Activated naive CD4-positive, alpha-beta T cell (primary cell): ENCODE measurements at places on chromosomes 3 and 15.

DNA sequence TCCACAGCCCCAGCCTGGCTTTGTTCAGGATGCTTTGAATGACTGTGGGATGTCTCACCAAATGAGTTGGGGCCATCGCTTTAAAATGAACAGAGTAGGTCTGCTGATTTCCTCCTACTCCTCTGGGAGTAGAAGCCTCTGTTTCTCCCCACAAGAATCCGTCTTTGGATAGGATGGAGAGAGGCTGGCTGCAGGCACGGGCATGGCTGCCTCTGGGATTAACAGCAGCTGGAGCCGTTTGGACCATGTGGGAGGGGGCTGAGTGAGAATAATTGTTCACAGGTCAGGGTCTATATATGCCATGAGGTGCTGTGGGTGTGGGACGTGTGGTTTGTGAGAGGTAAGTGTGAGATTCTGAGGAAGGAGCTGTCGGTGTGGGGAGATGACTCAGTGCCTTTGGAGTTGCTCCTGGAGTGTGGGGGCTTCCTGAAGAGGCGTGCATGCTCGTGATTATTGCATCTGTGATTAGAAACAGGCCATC, 48.0 kb upstream of the APEH start:
- no peak for DNase-seq

DNA sequence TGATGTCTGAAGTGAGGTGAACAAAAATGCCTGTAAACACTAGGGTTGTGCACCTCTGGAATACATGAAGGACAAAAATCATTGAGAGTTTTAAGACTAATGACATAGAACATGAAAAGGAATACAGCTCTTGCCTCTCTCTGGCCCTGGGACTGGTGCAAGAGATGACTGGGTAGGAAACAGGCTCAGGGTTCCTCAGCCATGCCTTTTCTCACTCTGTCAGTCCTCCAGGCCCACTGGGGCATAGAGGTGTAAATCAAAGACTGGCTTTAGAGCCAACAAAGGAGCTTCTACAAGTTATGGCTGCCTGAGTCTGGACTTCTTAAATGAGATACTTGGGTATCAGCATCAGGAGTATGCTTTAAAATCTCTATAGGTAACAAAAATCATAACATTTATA, 554.7 kb upstream of the KCNMB2 start:
- DNase-seq, result no peak

GRCh38 chr15:85154061-85154460, 172.4 kb downstream of the PDE8A start:
- DNase-seq, result no peak

- no peak for DNase-seq
Measured at GRCh38 chr3:196691386-196691785, 20.7 kb downstream of the CEP19 start.

DNA sequence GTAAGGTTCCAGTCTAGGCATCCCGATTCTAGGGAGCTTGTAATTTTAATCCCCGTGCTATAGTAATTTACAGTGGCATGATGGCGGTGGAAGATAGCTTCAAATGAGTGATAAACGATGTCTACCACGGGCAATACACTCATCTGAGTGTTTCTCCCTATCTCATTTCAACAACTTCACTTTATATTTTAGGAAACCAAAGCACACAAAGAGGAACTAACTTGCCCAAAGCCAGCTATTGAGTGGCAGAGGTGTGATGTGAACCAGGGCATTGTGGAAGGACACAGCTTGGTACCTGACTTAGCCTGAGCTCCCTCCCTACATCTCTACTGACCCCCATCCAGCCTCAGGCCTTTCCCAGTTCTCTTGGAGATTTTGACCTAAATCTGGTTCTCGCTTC, 16.9 kb upstream of the FILIP1L start:
- no peak for DNase-seq

GRCh38 chr3:190155752-190156151, 35.1 kb upstream of the P3H2 start:
- no peak for DNase-seq

- no peak for DNase-seq
Measured at GRCh38 chr3:194750491-194750828, 64.8 kb downstream of the FAM43A start.

DNA sequence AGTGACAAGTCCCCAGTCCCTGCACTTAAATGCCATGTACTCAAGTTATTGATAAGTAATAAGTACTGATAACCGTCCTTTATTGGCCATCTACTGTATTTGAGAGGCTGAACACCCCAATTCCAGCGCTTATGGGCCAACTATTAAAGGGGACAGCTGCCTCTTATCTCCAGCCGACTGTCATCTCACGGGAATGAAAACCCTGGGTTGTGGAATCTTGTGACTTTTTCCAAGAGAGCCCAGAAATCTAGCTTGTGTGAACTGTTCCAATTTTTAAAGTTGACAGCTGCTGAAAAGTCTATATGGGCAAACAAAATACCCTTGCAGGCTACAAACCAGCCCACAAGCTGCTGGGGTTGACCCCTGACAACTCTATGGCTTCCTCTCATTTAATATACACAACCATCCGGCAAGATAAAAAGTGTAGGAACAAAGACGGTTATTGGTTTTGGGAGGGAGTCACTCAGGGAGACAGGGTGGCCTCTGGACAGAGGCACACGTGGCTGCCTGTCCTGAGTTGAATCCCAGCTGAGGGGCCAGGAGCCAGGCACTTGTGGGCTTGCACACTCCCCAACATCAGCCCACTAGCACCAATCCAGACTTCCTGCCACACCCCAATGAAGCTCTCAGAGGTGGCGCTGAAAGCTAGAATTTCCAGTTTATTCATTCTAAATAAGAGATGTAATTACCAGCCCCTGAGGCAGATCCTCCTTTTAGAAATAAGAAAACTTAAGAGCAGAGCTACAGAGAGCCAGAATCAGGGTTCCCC, 16.2 kb downstream of the SPSB4 start:
- no peak for DNase-seq

GRCh38 chr15:69736161-69736560, 283.5 kb downstream of the RPLP1 start:
- DNase-seq, result no peak

- DNase-seq, result no peak
Measured at GRCh38 chr3:36653095-36653494, 111.3 kb downstream of the DCLK3 start.

GRCh38 chr3:27385504-27385903, 16.3 kb upstream of the NEK10 start:
- no peak for DNase-seq

DNA sequence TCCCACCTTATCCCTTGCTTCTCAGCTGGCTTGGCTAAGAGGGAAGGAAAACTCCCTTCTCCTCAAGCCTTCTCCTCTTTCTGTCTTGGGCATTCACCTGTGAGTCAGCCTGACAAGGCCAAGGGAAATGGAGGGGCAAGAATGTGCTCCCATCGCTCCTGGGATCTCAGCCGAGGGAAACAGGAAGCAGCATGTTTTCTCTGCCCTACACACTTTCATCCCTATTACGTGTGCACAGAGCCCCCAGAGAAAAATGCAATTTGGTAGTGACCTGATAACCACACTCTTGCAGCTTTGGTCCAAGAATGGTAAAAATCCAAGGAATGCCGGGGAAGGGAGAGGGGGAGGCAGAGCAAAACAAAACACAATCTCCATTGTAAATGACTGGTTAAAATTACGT, 32.9 kb upstream of the MTMR10 start:
- no peak for DNase-seq
